ENCODE measurements at places on chromosomes 2 and 18.
A peak's percentile ranks its signal among the peaks of the same experiment; 100 is the strongest.

DNA sequence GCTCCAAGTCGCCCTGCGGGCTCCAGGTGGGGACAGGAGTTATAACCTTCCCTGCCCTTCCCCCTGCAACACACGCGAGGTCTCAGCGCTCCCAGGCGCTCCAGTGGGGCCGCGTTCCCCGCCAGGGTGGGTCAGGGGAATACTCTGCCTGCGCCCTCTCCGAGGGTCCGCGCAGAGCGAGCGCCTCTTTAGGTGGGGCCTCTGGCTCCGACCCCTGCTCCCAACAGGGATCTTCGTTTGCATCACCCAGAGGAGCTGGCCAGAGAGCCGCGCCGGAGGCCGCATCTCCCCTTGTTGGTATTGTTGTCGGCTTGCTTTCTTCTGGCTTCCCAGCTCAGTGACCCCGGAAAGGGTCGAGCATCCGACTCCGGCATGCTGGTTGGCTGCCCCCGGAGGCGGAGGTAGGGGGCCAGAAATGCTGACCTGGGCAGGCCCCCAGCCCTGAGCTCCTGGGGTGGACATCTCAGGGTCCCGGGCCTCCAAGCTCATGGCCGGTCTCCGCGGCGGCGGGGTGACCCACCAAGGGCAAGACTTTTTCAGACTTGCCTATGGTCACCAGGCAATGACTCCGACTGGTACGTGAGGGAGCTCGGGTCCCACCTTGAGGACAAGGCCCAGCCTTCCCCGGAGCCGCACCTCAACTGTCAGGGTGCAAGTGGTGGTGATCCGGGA is 11.2 kb upstream of the EN1 start:
- DNase-seq: no peak

- no peak for DNase-seq
Measured at GRCh38 chr2:109164739-109165221, 35.8 kb downstream of the SH3RF3 start.

DNA sequence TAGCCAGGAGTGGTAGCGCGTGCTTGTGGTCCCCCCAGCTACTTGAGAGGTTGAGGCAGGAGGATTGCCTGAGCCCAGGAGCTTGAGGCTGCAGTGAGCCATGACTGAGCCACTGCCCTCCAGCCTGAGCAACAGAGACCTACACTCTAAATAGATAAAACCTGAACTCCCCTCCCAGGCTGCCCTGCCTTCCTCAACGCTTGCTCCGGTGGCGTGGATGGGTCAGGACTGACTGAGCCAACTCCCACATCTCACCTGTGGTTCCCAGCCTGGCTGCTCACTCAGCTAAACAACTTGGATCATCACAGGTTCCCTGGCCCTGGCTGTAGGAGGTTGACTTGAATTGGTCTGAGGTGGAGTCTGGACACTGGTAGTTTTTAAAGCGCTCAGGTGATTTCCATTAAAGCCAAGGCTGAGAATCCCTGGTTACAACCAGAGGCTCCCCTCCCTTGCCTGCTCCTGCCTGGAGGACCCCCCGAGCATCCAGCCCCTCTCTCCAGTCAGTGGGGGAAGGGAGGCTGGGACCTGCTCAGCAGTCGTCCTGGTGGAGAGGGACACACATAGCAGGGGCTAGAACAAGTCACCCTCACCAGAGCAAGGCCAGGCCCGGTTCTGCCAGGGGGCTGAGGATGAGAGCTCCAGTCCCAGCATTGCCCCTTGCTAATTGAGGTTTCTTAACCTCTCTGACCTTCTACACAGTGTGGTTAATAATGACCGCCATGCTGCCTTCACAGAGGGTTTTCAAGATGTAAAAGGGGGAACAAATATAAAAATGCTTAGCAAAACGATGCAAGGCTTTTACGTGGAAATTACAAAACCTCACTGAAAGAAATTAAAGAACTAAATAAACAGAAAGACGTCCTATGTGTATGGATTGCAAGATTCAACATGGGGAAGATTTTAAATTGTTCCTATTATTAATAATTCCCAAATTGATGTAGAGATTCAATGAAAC is 46.9 kb upstream of the TAF1B start:
- no peak for DNase-seq

- DNase-seq: no peak
Measured at GRCh38 chr18:50721006-50721405, 98.8 kb downstream of the MRO start.

GRCh38 chr18:79604913-79605880 is 74.4 kb upstream of the CTDP1 start:
- no peak for DNase-seq

DNA sequence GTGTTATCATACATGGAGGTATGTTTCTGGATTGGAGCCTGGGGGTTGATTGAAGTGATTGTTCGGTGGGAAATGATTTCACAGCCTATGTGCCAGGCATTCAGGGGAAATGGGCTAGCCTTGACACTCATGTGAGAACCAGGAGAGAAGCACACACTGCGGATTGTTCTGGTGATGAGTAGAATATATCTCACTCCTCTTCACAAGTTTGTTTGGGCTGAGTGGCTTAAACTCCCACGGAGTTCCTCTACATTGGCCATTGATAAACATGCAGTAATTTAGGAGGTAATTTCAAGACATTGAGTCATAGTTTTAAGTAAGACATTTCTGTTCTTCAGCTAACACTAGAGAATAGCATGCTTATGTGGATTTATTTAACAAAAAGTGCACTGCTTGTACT is 498.9 kb upstream of the NETO1 start:
- DNase-seq: no peak

- peak; percentile 82 for DNase-seq
Measured at GRCh38 chr2:106104332-106105062, 89.6 kb downstream of the UXS1 start.

DNA sequence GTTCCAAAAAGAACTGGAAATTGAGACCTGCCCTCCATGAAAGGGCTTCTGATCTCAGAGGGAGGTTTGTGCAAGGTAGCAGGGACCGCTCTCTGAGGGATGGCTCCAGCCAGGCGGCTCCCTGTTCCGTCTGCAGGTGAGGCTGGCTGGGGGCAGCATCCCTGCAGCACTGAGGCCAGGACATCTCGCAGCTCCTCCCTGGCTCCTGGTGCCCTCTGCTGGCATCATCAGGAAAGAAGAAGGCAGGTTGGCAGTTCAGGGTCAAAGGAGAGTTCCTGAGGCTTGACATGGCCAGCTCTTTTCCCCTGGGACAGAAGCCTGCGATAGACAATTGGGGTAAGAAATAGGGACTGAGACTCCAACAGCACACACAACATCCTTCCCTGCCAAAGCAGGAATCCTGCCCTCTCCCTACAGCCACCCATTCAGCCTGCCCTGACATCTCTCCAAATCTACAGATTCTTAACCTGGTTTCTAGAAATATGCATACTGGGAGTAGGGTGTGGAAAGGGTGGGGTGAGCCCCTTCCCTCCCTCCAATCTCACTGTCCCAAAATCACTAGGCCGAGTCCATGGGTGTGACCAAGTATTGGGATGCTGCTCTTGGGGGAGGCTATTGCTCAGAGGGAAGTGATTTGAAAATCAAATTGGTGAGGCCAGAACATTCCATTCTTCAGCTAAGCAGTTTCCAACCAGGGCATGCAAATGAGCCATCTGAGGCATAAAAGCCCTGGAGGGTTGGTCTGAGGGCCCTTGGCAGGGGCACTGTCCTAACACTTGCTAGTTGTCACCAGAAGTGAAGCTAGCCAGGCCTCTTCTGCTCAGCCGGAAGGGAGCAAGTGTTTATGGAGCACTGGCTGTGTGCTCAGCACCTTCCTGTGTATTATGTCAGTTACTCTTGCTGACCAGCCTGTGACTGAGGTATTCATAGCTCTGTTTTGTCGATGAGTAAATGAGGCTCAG is 185.4 kb downstream of the TFCP2L1 start:
- no peak for DNase-seq

GRCh38 chr2:156399950-156400705 is 36.1 kb upstream of the GPD2 start:
- DNase-seq: peak; percentile 39

GRCh38 chr2:74252862-74253261 is 54.4 kb downstream of the MTHFD2 start:
- DNase-seq: no peak

GRCh38 chr18:23106575-23106974 is 28.7 kb upstream of the CABLES1 start:
- no peak for DNase-seq

DNA sequence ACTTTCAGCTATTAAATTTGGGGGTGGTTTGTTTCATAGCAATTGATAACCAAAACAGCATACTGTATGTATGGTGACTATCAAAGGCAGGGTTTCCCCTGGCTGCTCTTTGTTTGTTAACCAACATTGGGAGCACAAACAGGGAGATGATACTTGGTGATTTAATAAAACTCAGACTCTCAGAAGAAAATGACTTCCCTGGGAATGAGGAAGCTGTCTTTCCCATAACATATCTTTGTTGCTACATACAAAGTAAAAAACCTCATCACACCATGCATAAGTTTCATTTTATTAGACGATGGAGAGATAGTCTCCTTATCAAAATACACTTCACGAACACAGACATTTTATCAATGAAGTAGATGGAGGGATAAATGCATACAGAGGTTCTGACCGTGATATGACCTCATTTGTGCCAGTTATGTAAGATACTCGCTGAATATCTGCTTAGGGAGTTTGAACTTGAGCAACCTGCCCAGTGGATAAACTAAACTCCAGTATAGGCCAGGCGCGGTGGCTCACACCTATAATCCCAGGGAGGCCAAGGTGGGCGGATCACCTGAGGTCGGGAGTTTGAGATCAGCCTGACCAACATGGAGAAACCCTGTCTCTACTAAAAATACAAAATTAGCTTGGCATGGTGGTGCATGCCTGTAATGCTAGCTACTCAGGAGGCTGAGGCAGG is 3.8 kb upstream of the NFE2L2 start:
- no peak for DNase-seq

All from CD4-positive, alpha-beta T cell treated with Interferon alpha-2 for 1 hour (primary cell).